Nucleus accumbens (tissue), 56 donors: ENCODE measurements at places on chromosomes 5 and 9.

DNA sequence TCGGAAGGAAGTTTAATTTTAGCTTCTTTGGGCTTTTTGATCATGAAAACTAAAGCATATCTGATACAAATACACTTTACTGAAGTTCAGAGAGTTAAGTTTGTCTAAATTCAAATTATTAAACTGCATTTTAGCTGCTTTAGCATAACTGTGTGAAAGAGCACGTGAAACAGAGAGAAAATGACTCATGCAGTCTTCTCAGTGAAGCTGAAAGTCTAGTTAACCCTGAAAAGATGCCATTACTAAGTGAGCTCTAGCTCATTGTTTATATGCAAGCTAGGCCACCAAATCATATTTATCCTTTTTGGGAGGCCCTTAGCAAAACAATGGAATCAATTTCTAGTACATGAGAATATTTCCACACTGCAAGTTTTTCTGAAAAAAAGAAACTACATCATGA is 27.6 kb downstream of the TPD52L3 start:
- no peak for DNase-seq

DNA sequence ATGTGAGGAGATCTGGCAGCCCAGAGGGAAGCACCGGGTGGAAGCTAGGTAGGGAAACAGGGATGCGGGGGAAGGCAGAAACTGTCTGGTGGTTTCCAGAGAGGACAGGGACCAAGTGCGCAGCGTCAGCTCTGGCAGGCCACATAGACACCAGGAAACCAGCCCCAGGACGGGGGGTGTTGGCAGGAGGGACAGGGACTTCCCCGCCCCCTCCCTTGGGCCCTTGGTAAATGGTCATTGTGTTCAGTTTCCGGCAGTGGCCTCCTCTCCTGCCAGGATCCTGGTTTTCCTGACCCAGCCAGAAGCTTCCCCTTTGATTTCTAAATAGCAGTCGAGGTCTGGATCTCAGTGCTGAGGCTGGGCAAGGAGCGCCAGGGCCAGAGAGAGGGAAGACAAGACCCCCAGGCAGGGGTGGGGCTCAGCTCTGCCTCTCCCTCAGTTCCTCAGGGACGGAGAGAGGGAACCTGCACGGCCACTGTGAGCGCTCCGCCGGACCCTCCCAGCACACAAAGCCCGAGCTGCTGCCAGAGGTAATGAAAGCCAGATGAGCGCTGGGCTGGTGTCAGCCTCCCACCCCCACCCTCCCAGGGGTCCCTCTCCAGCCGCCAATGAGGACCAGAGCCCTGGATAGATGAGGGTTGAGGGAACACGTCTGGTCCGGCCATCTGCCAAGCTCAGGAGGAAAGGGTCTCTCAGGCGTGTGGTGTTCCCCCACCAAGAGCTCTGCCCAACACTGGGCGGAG is 1.8 kb downstream of the RALGDS start:
- DNase-seq = no peak

DNA sequence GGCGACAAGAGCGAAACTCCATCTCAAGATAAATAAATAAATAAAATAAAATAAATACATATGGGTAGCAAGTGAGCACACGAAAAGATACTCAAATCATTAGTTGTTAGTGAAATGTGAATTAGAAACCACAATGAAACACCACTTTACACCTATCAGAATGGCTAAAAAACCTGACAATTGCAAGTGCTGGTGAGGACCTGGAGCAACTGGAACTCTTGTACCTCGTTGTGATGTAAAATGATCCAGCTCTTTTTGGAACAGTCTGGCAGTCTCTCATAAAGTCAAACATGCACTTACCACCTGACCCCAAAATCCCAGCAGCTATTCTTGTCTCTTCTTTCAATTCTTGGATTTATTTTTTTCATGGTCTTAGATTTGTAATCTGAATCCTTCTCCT is 69.2 kb upstream of the FBXW11 start:
- no peak for DNase-seq

- DNase-seq = no peak
Measured at GRCh38 chr9:95058121-95058785, 259.3 kb downstream of the FANCC start.

DNA sequence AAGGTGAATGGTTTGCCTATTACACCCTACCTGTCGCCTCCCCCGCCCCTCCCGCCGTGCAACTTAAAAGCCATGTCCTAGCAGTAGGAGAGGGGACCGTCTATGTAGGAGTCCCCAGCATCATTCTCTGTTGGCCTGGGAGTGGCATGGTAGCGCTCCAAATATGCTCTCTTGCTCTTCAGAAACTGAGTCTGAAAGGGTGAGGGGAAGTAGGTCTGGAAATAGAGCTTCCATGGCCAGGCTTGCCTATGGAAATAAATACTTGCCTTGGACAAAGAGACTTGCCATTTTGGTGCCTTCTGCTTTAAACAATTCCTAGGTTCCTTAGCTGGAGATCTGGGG is 1.4 kb downstream of the RGS7BP start:
- DNase-seq = no peak

GRCh38 chr9:22405869-22406659 is 40.6 kb upstream of the DMRTA1 start:
- DNase-seq = no peak

- DNase-seq = no peak
Measured at GRCh38 chr9:123942542-123942941, 12.6 kb upstream of the DENND1A start.

DNA sequence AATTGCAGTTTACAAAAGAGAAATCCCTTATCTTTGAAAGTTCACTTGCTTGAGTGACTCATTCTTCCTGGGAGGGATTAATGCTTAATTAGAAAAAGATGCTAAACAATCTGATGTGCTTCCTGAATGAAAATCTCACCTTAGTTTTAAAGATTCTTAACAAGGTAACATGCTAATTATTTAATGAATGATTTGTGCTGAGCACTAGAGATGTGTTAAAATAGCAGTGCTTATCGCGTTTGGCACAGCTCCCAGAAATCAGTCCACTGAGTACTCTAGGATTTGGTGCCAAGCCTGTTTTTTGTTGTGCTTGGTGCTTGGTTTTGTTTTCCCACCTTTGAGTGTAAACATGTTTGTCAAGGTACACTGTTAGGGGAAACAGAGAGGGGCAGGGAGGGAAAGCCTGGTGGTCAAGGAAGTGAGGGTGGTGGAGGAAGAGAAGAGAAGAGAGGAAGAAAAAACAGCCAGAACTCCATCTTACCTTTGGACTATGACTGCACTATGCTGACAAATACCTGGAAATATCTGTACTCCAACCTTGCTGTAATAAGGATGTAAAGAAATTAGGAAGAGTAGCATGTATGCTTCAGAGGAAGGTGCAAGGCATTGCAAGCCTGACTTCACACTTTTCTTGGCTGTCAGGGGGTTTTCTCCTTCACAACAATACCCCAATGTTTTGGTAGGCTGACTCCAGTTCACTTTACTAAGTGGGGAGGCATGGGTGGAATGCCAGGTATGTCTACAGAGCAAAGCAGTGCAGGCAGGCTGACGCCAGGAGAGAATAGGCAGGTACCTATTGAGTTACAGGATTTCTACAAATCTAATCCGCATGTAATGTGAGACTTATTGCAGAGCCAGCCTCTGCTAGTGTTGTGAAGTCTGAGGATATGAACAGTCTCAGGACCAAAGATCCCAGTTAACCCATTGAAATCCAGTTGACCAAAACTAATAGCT is 157.2 kb upstream of the ISL1 start:
- no peak for DNase-seq

DNA sequence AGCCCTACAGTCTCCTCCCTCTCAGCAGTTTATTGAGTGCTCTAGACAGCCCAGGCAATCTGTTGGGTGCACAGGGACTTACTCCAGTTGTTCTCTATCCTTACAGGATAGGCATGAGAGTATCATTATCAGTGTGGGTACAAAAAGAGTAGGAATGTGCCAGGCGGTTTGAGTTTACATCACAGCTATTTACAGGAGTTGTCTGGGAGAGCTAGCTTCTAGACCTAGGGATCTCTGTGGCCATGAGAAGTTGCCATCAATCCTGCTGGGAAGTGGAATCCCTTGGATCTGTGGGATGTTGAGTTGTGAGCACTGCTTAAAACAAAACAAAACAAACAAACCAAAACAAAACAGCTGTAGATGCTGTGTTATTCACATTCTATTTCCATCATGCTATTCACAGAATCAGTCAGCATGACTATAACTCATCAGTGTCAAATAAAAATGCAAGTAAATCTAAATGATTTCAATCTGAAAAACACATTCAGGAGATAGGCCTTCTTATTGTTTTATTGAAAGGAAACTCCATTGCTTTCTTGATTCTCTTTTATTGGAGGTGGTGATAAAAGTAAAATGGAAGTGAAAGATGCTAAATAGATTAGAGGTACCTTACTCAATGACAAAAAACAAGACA is 552.4 kb upstream of the ZNF608 start:
- DNase-seq = no peak

GRCh38 chr5:133827011-133827410 is 141.4 kb downstream of the C5orf15 start:
- DNase-seq = no peak
